T follicular helper cell (primary cell): ENCODE measurements at places on chromosomes 3 and 15.

DNA sequence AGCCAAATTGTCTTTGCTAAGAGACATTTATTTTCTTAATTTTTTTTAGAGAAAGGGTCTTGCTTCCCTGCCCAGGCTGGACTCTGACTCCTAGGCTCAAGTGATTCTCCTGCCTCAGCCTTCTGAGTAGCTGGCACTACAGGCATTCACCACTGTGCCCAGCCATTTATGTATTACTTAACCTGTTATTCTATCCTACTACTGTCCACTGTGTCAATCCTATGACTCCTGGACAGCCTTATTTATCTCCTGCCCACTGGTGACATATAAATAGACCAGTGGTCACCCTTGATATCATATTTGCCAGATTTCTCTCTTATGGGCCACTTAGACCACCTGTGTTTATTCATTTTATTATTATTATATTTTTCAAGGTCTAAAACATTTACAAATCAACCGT, 161.4 kb downstream of the ROBO1 start:
- no peak for DNase-seq

DNA sequence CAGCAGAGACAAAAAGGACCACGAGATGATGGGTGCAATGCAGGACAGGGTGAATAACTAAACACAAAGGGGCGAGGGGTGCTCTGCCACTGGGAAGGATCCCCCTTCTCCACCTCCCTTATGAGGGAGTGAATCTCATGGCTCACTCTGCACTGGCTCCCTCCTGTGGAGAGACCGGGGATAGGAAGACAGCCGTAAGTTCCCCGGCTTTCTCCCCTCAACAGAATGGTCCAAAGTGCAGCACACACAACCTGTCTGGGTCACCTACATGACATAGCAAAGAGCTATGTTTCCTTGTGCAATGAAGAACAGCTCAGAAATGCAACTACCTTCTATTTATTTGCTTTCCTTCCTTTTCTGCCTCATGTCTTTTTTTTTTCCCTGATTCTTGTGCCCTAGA, 7.8 kb upstream of the ACSBG1 start:
- DNase-seq: no peak

GRCh38 chr3:39138804-39139415, 14.5 kb downstream of the CSRNP1 start:
- DNase-seq: no peak

- no peak for DNase-seq
These were observed 257.5 kb downstream of the LRTM1 start for GRCh38 chr3:54670201-54671000.

DNA sequence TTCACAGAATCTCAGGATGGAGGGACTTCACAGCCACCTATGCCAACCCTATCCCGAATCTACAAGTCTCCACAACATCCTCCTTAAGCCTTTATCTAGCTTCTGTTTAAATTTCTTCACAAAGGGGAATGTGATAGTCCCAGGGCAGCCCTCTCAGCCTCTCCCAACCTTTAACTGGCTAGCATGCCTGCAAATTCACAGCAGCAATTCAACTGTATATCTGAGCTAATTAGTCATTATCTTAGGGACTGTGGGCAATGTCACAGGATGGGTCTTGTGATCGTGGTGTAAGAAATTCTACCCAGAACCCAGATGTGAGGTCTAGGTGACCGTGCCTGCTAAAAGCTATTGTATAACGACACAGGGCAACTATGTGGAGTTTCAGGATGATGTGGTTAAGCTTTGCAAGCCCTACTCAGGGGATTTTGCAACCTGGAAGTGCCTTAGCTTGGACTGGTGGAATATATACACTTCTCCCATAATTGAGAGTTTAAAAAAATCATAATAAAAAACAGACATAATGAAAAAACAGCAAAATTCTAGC, 65.5 kb upstream of the FBN1 start:
- DNase-seq: no peak

- DNase-seq: no peak
These were observed 78.1 kb downstream of the AAGAB start for GRCh38 chr15:67176195-67176971.

DNA sequence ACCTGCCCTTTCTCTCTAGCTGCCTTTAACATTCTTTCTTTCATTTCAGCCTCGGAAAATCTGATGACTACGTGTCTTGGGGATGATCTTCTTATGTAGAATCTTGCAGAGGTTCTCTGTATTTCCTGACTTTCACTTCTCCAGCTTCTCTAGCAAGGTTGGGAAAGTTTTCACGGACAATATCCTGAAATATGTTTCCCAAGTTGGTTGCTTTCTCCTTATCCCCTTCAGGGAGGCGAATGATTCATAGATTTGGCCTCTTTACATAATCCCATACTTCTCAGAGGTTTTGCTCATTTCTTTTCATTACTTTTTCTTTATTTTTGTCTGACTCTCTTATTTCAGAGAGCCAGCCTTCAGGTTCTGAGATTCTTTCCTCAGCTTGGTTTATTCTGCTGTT, 62.1 kb upstream of the CCDC54 start:
- DNase-seq: no peak

GRCh38 chr3:123637131-123637530, 52.3 kb upstream of the HACD2 start:
- DNase-seq: no peak

GRCh38 chr3:34483311-34483887, 685.0 kb downstream of the PDCD6IP start:
- DNase-seq: no peak

DNA sequence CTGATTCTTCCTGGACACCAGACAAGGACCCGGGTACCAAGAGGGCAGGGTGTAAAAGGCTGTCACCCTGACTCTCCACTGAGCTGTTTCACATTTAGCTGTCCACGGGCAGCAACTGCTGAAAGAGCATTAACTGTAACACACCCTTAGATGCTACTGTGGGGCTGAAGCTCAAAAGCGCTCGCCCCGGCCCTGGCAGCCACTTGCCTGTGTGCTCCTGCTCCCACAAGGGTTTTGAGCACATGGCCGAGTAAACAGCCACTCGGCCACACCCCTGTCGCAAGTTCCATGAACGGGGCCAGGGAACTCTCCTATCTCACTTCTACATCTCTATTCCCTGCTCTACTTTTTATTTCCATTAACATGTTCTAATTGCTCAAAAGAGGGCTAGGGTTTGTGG, 421.7 kb downstream of the TUSC7 start:
- DNase-seq: no peak

GRCh38 chr15:76974456-76975036, 20.4 kb upstream of the PSTPIP1 start:
- no peak for DNase-seq

GRCh38 chr3:128501431-128501830, 8.4 kb upstream of the GATA2 start:
- no peak for DNase-seq

DNA sequence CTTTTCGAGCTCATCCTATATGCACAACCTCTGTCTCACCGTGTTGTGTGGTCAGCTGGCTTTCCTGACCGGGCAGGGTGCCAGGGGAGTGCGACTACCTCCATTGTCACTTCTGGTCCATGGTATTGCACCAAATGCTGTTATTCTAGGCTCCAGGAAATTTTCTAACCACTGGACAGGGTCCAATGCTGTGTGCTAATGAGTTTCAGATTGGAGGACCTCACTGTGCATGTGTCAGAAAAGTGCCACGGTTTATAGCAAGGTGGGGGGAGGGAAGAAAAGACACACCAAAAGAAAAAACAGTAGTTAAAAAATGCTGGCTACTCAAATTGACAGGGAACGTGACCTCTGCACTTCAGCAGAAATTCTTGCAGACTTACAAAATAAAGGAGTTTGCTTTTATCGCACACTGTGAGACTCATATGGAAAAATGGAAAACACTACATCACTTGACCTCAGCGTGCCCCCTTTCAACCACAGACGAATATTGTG, 480.1 kb downstream of the FOXP1 start:
- no peak for DNase-seq

DNA sequence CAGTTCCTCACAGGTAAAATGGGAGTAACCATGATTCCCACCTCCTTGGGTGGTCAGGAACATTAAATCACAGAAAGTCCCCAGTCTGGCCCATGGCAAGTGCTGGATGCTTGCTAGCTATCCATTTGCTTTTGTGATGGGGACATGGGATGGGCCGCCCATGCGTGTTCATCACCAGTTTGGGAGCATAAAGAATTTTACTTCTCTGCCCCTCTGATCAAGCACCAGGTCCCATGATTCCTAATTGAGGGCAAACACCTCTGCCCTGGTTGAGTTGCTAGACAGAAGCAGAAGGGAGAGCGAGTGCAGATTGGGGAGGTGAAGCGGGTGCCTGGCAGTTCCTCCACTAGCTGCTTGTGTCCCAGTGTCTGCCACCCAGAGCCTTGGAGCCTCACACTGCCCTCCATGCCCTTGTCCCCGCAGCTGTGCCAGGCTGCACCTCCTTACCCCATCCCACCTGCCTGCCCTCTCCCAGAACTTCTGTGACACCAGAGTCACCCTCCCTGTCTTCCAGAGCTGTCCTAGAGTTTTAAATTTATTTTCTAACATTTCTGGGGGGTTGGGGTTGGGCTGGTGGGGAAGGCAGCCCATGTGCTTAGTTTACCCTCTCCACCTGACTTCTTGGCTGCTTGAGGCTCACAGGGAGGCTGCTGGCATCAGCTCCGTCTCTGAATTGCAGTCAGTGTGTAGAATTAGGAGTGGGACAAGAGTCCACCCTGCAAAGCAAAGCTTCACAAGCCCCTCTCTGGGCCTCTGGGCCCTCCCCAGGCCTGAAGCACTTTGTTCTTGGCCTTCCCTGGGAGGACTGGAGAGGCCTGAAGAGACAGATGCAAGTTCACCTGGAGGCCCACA, 18.4 kb downstream of the CFAP100 start:
- no peak for DNase-seq

DNA sequence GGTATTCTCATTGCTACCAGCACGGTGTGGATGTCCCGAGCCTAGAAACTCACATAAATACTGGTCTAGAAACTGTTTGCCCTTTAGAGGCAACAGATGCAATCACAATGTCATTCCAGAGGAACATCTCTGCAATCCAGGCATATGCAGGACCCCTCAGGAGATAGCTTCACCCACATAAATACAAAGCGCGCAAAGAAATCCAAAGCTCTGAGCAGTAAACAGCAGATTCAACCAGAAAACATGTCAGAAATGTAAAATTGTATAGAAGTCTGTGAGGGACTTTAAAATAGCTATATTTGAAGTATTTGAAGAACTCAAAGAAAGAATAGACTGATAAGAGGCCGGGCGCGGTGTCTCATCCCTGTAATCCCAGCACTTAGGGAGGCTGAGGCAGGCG, 291.7 kb downstream of the FAM43A start:
- DNase-seq: no peak

GRCh38 chr3:4158329-4158728, 144.8 kb upstream of the SETMAR start:
- DNase-seq: no peak

DNA sequence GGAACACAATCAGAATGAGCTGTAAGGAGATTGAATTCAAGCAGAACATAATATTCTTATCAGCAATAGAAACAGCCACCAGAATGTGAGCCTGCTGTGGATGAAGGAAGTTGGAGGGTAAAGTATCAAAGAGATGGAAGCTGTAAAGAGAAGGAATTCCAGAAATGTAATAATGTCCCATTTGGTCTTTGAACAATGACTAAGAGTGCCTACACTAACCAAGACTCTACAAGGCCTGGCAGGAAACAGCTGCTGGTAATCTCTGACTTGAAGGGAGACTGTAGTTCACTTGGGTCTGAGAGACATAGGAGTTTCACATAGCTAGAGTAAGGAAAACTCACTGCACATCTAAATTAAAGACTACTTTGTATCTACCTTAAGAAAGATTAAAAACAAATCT, 1176.0 kb upstream of the ALCAM start:
- no peak for DNase-seq

DNA sequence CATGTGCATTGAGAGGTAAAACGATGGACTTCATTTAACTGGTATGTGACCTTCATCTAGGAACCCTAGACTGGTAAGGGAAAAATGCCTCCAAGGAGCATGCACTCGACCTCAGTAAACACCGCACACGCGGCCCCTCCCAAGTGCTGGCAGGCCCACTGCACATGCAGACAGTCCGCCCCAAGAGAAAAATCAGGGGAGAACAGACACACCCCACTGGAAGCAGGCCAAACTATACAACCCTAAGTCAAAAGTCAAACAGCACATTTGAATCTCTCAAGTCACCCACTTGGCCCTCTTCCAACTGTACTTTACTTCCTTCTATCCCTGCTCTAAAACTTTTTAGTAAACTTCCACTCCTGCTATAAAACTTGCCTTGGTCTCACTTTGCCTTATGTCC, 250.1 kb upstream of the HES1 start:
- DNase-seq: no peak

DNA sequence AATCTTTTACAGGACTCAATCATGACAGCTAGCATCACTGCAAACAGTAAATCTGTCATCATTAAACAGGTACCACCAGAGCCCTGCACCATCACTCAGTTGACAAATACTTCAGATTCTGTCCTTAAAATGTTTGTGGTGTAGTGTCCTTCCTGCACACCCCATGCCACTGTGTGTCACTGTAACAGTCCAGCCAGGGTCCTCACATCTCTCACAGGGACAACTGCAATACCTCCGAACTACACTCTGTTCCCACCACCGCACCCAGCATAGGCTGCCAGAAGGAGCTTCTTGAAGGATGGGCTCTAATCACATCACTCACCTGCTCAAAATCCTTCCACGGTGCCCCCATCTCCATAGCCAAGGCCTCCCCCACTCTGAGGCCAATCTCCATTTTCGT, 90.2 kb upstream of the FGF12 start:
- DNase-seq: no peak

- DNase-seq: no peak
These were observed at the start of gene OR5AC2 for GRCh38 chr3:98086873-98087272. Gene OR5AC2, plus strand, starts transcription at chr3:98087173. Its CDS starts 0 bp downstream, at chr3:98087173.

GRCh38 chr3:125239266-125239665, 26.7 kb upstream of the SLC12A8 start:
- no peak for DNase-seq

- peak; percentile 21 for DNase-seq
These were observed 515 bp downstream of the ADAM10 start for GRCh38 chr15:58748852-58749531.

- no peak for DNase-seq
These were observed 58.9 kb downstream of the LMCD1 start for GRCh38 chr3:8560366-8561007.

- DNase-seq: no peak
These were observed 223.2 kb upstream of the SOX2 start for GRCh38 chr3:181488536-181488935.

DNA sequence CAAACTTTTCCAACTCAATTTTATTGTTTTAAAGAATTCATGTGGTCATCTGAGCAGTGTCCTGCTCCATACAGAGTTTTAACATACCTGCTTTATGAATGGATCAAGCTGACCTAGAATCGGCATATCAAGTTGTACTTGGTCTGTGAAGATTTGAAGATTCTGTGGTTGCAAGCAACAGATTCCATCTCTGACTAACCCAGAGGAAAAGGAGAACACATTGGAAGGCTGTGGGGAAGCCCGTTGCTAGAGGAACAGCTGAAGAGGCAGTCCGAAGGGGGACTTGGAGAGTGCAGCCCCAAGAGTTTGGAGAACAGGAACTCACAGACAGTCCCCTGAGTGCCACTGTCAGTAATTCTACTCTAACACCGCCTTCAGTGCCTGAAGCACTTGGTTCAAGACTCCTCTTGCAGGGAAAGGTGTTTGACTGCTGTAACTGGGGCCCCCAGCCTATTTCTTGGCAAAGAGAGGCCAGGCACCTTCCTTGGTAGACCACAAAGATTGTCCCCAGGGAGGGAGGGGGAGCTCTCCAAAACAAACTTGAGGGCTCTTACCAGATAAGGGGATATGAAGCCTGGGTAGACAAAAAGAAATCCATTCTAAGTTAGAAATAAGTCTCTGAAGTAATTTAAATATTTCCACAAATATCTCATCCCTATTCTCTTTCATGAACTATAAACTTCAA, 88.8 kb downstream of the LARS2 start:
- no peak for DNase-seq
